Pulmonary artery endothelial cell (primary cell): ENCODE measurements at places on chromosomes 6 and 20.

- no peak for DNase-seq
Measured at GRCh38 chr6:23448281-23448680, 677.7 kb upstream of the NRSN1 start.

DNA sequence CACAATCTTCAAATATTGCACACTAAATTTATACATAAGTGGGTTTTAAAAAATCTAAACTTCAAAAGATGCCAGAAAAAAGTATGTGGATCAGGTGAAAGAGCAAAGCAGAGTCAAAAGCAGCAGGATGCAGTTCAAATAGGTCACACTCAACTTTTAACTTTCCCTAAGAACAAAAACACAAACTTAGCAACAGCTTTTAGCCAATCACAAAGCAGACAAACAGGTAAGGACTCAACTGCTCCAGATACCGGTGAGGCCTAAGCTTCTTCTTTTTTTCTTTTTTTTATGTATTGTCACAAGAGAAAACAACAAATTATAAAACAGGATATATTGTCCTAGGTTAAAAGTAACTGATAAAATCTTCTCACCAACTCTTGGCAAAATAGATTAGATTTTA, 74.7 kb downstream of the SESN1 start:
- DNase-seq = no peak

GRCh38 chr6:137708481-137708880, 158.6 kb upstream of the TNFAIP3 start:
- no peak for DNase-seq

GRCh38 chr6:150142097-150142669, 661 bp upstream of the PPP1R14C start:
- no peak for DNase-seq

GRCh38 chr6:32818867-32819266, 2.1 kb upstream of the HLA-DOB start:
- no peak for DNase-seq

DNA sequence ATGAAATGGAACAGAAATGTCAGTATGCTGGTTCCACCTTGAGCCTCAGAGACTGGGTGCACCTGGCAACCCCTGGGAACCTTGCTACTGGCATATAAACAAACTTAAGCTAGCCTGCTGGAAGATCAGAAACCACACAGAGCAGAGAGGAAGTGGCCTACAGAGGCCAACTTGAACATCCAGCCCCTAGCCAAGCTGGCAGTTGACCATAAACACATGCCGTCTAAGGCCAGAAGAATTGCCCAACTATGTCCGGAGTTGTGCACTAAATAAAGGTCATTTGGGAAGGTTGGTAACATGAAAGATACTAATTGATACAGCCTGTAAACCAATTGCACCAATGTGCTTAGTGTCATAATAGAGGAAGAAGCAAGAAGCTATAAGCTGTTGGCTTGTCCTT, 266.6 kb upstream of the BTBD3 start:
- DNase-seq = no peak

DNA sequence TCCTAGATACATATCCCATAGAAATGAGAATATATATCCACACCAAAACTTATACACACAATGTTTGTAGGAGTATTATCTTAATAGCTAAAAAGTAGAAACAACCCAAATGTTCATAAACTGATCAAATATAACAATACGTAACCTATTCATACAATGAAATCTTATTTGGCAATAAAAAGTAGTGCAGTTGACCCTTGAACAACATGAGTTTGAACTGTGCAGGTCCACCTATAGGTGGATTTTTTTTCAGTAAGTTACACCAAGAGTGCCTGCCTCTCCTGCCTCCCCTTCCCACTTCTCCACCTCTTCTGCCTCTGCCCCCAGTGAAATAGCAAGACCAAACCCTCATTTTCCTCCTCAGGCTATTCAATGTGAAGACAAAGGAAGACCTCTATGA, 95.2 kb downstream of the AHI1 start:
- no peak for DNase-seq

GRCh38 chr20:50758469-50758868, 27.1 kb downstream of the PARD6B start:
- DNase-seq = no peak

DNA sequence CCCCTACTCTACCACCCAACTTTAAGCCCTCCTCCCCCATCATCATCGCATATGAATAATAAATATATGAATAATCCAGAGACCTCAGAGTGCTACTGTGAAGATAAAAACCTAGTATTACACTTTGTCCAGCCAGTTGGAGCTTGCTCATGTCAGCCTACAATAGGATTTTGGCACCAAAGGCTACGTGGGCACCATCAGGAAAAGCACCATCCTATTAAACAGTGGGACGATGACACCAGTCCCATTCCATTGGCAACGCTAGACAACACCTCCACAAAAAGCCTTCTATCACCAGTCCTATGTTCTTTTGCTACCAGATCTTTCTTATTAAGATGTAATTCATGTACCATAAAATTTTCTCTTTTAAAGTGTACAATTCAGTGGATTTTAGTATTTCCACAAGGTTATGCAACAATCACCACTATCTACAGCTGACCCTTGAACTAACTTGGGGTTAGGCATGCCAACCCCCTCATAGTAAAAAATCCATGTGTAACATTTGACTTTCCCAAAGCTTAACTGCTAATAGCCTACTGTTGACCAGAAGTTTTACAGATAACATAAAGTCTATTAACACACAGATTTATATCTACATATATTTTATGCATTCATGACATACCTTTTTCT, 41.1 kb downstream of the CNKSR3 start:
- no peak for DNase-seq

DNA sequence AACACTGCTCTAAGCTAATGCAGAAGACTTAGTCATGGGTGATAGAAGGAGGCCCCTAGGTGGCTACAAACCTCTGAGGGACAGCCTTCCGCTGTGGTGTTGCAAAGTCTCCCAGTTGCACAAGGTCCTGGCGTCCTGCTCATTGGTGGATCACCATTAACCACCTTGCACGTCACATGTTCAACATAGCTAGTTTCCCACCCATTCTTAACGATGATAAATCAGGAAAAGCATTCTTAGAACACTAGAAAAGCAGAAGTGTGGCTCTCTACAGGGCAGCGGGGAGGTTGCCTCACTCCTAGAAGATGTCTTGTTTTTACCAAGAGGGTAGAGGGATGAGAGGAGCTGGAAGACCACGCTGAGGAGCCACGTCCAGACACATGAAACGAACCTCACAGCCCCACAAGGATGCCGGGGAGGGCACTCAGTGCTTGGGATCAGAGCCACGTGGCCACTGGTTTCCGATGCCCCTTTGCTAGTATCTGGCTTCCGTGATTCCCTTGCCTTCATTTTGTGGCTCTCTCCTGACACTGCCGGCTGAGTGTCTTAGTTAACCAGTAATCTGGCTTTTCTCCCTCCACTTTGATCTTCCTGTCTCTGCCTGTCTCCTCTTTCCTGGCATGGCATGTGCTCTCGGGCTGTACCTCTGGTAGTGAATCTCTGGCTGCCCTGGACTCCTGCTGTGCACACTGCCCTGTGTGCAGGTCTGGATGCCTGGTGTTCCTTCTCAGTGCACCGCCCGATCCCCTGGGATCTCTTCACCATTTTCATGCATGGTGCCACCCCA, 91.4 kb upstream of the NEDD9 start:
- DNase-seq = no peak

DNA sequence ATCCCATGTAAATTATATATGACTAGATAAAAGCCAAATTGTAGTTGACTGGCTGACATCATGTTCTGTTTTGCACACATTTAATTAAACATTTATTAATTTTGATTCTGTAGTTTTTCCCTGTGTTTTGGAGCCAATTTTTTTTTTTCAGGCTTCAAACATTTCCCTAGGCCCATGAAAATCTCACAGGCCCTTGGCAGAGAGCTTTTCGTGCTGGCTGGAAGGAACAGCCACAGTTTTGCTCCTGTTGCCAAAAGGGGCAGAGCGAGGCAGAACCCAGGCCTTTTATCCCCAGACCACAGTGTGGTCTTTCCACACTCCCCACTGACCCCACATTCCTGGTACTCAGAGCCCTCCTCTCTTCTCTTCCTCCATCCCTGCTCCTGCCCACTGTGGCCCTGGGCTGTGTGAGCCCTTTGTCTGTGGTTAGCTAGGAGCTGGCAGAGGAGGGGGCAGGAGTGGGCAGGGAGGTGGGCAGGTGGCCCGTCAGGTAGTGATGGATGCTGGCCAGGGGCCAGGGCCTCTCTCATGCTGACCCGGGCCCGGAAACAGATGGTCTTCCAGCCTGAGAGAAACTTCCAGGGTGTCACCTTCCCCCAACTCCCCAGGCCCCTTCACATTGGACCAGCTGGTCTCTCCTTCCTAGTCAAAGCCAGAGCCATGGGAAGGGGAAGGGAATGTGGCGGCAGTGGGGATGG, 19.4 kb upstream of the CCM2L start:
- no peak for DNase-seq

GRCh38 chr20:25070821-25071473, 11.0 kb downstream of the VSX1 start:
- DNase-seq = no peak

GRCh38 chr20:45229264-45230056, 8.3 kb downstream of the SEMG2 start:
- DNase-seq = no peak

GRCh38 chr6:16857969-16858592, 96.8 kb upstream of the ATXN1 start:
- no peak for DNase-seq

GRCh38 chr6:148440877-148441453, 98.3 kb downstream of the SASH1 start:
- peak; percentile 95 for DNase-seq

DNA sequence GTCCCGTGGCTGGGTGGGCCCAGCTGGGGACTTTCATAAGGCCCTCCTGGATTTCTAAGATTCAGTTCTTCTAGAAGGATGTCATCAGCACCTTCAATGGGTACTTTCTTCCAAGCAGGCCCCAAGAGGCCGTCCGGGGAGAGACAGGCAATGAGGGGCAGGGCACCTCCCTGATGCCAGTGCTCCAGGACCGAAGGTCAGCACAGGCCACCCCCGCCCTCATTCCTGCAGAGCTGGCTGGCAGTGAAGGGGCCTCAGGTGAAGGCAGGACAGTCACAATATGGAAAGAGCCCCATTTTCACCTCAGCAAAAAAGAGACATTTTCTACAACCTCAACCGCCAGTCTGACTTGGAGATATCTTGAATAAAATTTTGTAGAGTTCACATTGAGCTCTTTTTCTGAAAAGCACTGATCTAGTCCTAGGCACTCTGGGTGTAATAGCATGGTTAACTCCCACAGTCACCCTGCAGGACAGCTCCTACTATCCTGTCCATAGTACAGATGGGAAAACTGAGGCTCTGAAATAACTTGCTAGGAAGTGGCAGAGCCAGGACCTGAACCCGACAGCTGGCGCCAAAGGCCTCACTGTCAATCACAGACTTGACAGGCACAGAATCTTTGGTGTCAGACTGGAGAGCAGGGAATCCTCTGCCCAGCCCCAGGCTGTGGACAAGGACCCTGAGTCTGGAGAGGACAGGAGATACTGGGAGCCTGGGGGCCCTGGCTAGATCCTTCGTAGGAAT, 50.3 kb downstream of the RRBP1 start:
- no peak for DNase-seq

DNA sequence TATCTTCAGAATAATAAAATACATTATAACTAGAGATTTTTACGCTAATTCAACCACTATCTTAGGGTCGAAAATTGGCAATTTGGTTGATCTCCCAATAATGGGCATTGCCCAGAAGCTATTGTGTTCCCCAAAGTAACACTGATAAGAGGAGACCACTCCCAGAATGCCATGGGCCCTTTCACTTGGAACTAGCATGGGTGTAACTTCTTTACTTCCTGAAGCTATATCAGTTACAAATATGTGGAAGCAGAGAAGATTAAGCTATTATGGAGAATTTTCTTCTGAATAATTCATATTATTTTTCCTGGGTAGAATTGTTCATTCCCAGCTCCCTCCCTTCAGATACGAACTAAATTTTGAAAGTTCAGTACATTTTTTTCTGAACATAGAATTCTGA, 48.2 kb upstream of the JAG1 start:
- DNase-seq = no peak

- DNase-seq = no peak
Measured at GRCh38 chr20:46746956-46747526, 37.6 kb downstream of the SLC2A10 start.

- no peak for DNase-seq
Measured at GRCh38 chr20:2524709-2525506, 11.5 kb upstream of the TMC2 start.

- DNase-seq = no peak
Measured at GRCh38 chr6:163731215-163732013, 316.9 kb downstream of the QKI start.

GRCh38 chr6:158416883-158417759, 104.9 kb downstream of the TULP4 start:
- no peak for DNase-seq

GRCh38 chr6:129672341-129672682, 37.7 kb downstream of the ARHGAP18 start:
- DNase-seq = no peak

- DNase-seq = no peak
Measured at GRCh38 chr6:157242791-157243190, 80.5 kb downstream of the TMEM242 start.

- no peak for DNase-seq
Measured at GRCh38 chr6:93177438-93177837, 241.9 kb downstream of the EPHA7 start.

GRCh38 chr20:37961066-37961465, 58.1 kb downstream of the VSTM2L start:
- no peak for DNase-seq

GRCh38 chr6:98384334-98384733, 450.0 kb upstream of the POU3F2 start:
- DNase-seq = no peak

- no peak for DNase-seq
Measured at GRCh38 chr6:142695016-142695415, 250.0 kb downstream of the HIVEP2 start.

GRCh38 chr6:16704401-16705045, 56.7 kb downstream of the ATXN1 start:
- no peak for DNase-seq

GRCh38 chr6:107866606-107867301, 42.6 kb upstream of the SCML4 start:
- no peak for DNase-seq

- DNase-seq = no peak
Measured at GRCh38 chr20:4150070-4150441, 134.7 kb upstream of the RNF24 start.

- no peak for DNase-seq
Measured at GRCh38 chr6:21501815-21502214, 91.7 kb upstream of the SOX4 start.

DNA sequence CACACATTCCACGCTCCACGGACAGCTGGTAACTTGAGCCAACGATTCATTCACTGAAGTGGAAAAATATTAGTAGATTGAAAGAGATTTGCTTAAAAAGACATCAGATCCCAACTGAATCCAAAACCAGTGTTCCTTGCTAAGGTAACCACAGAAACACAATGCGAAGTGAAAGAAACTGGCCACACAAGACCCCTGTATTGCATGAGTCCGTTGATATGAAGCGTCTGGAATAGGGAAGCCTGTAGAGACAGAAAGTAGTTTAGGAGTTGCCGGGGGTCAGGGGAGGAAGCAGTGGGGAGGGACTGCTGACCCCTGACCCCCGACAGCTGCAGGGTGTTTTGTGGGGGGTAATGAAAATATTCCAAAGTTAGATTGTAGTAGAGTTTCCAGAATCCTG, 10.0 kb downstream of the PCK1 start:
- no peak for DNase-seq

- DNase-seq = no peak
Measured at GRCh38 chr20:44720621-44720996, 5.4 kb downstream of the CCN5 start.
